ENCODE measurements at places on chromosomes 4 and X. TPM values are rescaled to one million over a fixed set of nuclear protein-coding genes. Genes with fewer than 3 reads are reported as not detected.

- H3K27me3 ChIP-seq: no peaks in the 10 kb centered on the region
- no peaks in the 10 kb centered on the region for H3K4me1 ChIP-seq
- H3K36me3 ChIP-seq: no peaks in the 10 kb centered on the region
- no peak overlapping the region for H3K27ac ChIP-seq
Observed at GRCh38 chr4:113394730-113395530, 345.5 kb downstream of the ANK2 start.

- DNase-seq: no peak
- H3K4me3 ChIP-seq: no peak overlapping the region
- H3K27me3 ChIP-seq: peaks cover 6% of the 10 kb centered on the region
- no peaks in the 10 kb centered on the region for H3K36me3 ChIP-seq
- H3K4me1 ChIP-seq: no peaks in the 10 kb centered on the region
Observed at GRCh38 chrX:148600131-148600530, 99.7 kb downstream of the AFF2 start.

GRCh38 chr4:66404141-66404540 lies 733.9 kb upstream of the EPHA5 start:
- DNase-seq: no peak
- H3K4me1 ChIP-seq: no peaks in the 10 kb centered on the region
- H3K27me3 ChIP-seq: no peaks in the 10 kb centered on the region
- no peaks in the 10 kb centered on the region for H3K36me3 ChIP-seq
- H3K27ac ChIP-seq: no peak overlapping the region

GPRASP2 gene
- 13.1 TPM for total RNA-seq

MAOA gene
- total RNA-seq: 128 TPM

All from breast epithelium (tissue), 4 donors.